ENCODE measurements at places on chromosomes 2 and 18.

DNA sequence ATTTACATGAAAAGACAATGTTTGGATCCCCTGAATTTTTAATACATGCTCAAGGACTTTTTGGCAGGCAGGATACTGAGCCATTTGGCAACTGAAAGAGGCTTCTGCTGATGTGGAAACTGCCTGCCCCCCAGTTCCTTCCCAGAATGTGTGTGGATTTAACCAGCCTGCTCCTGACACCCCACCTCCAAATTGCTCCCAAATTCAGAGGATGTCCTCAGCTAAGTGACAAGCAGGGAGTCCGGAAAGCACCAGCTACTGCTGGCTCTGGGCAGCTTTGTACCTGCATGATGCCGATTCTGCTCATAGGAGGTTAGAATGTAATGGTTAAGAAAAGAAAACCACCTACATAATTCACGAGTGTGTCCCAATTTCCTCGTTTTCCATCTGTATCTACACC lies 197.5 kb downstream of the CDH20 start:
- no peak for DNase-seq

DNA sequence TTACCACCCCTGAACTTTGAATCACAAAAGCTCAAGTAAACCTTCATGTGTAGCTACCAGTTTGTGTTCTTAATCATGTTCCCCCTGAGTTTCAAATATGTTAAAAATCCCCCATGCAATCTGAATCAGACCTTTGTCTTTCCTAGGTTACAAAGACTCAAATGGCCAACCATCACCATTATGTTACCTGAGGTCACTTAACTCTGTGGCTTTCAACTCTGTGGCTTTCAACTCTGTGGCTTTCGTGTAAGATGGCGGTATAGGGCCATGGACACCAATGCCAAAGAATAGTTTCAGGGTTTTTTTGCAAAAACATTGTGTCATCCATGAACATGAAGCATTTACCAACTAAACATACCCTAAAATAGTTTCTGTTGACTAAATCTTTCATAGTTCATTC lies 6.7 kb downstream of the ERMN start:
- DNase-seq = no peak

DNA sequence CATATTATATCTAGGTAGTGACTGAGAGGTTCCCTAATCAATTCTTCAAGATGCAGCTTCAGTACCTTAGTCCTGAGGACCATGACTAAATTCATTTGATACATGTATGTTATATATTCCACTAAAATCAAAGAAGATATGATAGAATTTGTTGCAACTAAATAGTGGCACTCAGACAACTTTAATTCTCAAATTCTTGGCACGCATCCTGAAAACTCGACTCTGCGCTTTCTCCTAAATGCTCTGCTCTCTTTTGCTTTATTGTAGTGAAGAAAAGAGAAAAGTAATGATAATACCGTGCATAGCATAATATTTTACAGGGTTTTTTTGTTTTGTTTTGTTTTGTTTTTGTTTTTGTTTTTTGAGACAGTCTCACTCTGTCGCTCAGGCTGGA lies 475.3 kb downstream of the ARHGAP15 start:
- no peak for DNase-seq

GRCh38 chr2:23554054-23554697 lies 169.2 kb downstream of the KLHL29 start:
- no peak for DNase-seq

- DNase-seq = no peak
Observed at GRCh38 chr2:176111846-176112374, 4.7 kb upstream of the HOXD10 start.

DNA sequence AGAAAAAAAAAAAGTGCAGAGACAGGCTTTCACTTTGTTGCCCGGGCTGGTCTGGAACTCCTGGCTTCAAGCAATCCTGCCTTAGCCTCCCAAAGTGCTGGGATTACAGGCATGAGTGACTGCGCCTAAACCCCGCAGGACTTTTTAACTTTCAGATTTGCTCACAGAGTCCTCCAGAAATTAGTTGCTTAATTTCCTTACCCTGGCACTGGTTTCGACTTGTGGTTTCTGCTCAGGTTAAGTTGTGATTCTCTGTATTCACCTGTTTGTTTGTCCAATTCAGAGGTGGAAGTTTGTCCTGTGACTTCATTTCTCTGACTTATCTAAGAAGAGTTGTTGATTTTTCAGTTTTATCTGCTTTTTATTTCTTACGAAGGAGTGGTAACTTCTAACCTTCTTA lies 238.1 kb downstream of the TMEM182 start:
- DNase-seq = no peak

GRCh38 chr2:9758741-9759140 lies 84.5 kb upstream of the TAF1B start:
- no peak for DNase-seq

- no peak for DNase-seq
Observed at GRCh38 chr2:179532863-179533278, 268.2 kb upstream of the SESTD1 start.

DNA sequence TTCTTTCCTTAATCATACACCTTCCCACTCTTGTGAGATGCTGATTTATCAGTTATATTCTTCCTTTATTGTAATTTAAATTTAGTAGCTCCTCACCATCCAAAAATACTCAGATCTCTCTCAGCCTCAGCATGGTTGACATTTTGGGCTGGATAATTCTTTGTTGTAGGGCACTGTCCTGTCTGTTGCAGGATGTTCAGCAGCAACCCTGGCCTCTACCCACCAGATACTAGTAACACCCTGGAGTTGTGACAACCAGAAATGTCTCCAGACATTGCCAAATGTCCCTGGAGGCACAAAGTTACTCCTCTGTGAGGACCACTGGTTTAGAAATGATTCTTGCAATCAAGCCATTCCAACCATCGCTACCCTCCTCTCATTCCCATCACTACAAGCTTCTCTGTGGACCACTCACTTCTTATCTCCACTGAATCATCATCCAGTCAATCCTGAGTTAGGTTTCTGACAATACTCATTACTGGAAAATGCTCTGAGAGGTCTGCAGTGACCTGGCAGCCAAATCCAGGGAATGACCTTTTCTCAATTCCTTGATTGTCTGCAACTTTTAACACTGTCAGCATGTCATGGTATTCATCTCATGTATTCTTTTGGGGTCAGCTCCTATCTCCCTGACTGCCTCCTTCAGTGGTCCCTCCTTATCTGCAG lies 43.3 kb downstream of the OSBPL6 start:
- DNase-seq = no peak

- no peak for DNase-seq
Observed at GRCh38 chr2:42706836-42707235, 57.1 kb downstream of the OXER1 start.

GRCh38 chr2:6908291-6908690 lies 8.9 kb upstream of the RNF144A start:
- no peak for DNase-seq

- no peak for DNase-seq
Observed at GRCh38 chr18:59446012-59446411, 86.9 kb upstream of the LMAN1 start.

DNA sequence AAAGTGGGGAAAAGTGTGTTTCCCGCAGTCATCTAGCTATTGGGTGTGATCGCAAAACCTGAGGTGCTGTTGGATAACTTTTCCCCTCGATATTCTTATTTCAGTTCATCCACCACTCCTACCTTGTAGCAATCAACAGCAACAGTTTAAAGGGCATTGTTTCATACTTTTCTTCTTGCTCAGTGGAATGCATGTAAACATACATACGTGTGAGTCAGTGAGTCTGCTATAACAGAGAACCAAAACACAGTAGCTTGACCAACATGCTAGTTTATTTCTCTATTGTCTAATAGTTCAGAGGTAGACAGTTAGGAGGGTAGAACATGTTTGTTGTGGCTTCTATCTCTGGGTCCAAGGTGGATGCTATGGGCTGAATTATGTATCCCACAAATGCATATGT lies 77.6 kb upstream of the FOXI3 start:
- peak; percentile 18 for DNase-seq

- no peak for DNase-seq
Observed at GRCh38 chr18:36518839-36519238, 221.3 kb downstream of the FHOD3 start.

DNA sequence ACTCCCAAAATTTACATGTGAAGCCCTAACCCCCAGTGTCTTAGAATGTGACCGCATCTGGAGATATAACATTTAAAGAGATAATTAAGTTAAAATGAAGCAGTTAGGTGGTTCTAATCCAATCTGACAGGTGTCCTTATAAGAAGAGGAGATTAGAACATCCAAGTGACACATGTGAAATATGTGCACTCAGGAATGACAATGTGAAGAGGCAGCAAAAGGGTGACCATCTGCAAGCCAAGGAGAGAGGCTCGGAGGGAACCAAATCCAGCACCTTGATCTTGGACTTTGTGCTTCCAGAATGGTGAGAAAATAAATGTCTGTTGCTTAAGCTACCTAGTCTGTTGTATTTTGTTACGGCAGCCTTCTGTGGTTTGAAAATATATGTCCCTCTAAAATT lies 165.4 kb downstream of the FIGN start:
- DNase-seq = no peak

GRCh38 chr2:113158884-113159553 lies 14.8 kb upstream of the PSD4 start:
- DNase-seq = no peak

- DNase-seq = no peak
Observed at GRCh38 chr2:101310090-101310833, 1.8 kb upstream of the RNF149 start.

GRCh38 chr18:26875040-26875654 lies 9.6 kb upstream of the AQP4 start:
- DNase-seq = no peak

DNA sequence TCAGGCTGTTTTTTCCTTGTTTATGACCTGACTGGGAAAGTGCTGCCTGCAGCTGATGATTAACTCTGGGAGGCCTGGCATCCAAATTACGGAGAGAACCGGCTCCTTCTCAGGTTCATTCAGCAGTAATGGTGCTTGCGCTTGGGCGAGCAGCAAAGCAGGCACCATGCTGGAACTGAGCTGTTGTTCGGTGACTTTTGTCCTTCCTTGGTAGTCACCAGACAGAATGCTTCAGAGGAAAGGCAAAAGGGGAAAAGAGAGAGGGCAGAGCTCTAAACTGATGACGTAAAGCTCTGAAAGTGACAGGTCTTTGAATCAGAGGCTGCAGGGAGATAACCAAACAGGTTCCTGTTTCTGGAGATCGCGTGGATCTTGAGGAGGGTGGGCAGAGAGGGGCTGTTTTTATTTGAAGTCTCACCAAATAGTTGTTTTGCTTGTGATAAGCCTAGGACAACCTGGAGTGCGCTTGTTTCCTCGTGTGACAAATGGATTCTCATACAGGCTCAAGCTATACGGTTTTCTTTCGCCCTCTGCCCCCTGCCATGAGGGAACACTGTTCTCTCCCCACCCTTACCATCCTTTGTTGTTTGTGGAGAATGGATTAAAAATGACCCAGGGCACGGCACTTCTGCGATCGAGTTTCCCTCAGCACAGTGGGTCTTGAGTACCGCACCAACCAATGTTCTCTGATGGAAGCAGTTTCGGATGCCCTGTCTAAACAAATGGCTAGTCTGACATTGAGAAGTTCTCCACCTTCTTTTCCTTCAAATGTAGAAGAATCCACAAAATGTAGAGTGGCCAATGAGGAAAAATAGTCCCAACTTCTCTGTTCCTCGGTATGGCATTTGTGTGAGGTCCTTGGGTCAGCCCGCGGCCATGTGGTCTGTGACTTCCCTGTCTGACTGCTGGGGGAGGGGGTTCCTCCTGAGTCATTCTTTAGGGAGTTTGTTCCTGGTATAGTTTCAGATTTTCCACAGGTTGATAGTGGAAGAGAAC lies 1.3 kb downstream of the RASGRP3 start:
- DNase-seq = no peak

- DNase-seq = no peak
Observed at GRCh38 chr18:25614168-25614567, 262.2 kb upstream of the ZNF521 start.

- DNase-seq = peak; percentile 77
Observed at GRCh38 chr2:54767921-54768320, 44.5 kb downstream of the EML6 start.

DNA sequence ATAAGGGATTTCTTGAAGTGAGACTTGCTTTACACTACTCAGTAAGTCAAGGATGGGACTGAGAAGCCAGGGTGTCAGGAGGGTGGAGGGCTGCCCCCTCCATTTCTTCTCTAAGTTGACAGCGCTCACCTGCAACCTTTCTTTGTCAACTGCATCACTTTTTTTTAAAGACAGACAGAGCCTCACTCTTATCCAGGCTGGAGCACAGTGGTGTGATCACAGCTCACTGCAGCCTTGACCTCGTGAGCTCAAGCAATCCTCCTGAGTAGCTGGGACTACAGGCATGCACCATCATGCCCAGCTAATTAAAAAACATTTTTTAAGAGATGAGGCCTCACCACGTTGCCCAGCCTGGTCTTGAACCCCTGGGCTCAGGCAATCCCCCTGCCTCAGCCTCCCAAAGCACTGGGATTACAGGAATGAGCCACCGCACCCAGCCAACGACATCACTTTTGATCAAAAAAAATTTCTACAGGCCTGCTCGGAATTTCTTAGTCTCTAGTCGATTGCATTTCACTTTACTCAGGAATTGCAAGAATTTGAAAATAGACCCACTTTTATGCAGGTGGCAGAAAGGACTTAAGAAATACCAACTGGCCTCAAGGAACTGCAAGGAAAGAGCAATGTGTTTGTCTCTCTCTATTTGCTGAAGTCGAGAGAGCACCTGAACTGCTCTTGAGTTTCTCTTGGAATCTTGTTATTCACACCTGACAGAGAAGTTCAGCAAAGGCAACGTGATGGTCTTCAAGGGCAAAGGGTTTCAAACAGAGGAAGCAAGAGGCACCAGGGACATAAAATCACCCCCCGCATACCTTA lies 101.4 kb downstream of the MYOM1 start:
- no peak for DNase-seq

DNA sequence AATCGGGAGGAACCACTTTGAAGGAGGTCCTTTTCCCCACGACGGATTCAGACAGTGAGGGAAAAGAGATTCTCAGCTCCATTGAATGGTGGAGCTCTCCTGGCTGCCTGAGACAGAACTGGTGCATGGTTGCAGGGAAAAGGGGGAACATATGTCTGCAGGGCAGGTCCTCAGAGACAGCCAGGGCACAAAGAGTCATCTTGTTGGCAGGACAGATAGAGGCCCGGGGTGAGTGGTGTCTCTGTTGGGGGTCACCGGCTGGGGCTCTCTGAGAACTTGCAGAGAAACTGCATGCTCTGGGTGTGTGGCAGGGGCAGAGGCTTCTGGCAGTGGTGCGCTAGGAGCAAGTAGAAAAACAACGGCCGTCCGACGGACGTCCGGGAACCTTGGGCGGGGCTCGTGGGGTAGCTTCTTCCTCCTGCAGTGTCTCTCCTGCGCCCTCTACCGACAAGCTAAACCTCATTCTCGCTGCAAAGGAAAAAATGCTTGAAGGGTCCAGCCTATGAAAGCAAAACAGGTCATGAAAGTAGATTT lies 94.3 kb downstream of the CDCA7 start:
- DNase-seq = peak; percentile 20

- DNase-seq = no peak
Observed at GRCh38 chr18:76383636-76384035, 111.4 kb downstream of the ZNF516 start.

DNA sequence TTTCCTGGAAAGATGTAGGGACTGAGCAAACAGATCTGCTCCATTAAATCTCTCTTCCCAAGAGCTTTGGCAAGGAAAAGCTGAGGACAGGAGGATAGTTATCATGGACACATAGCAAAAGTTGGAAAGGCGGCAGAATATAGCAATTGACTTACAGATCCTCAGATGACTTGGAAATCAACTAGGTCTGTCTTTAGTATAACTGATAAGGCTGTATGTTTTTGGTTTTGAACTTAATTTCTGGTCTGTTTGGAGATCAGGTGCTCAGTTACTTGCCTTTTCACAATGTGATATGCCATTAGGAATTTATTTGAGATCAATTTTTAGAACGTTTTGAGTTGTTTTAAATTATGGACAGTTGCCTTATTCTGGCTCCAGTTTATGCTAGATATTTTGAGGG lies 8.0 kb downstream of the RSAD2 start:
- no peak for DNase-seq

- DNase-seq = no peak
Observed at GRCh38 chr18:64562651-64563050, 413.8 kb upstream of the LINC00305 start.

Data from epithelial cell of prostate (primary cell).